Lower leg skin (tissue), 4 donors: ENCODE measurements at places on chromosomes 16 and 17.

- no peak for DNase-seq
Measured at GRCh38 chr16:3754081-3754703, 36.9 kb upstream of the TRAP1 start.

- DNase-seq = no peak
Measured at GRCh38 chr16:23134274-23134673, 15.0 kb downstream of the USP31 start.

GRCh38 chr17:32907583-32907982, 20.4 kb upstream of the TMEM98 start:
- no peak for DNase-seq

DNA sequence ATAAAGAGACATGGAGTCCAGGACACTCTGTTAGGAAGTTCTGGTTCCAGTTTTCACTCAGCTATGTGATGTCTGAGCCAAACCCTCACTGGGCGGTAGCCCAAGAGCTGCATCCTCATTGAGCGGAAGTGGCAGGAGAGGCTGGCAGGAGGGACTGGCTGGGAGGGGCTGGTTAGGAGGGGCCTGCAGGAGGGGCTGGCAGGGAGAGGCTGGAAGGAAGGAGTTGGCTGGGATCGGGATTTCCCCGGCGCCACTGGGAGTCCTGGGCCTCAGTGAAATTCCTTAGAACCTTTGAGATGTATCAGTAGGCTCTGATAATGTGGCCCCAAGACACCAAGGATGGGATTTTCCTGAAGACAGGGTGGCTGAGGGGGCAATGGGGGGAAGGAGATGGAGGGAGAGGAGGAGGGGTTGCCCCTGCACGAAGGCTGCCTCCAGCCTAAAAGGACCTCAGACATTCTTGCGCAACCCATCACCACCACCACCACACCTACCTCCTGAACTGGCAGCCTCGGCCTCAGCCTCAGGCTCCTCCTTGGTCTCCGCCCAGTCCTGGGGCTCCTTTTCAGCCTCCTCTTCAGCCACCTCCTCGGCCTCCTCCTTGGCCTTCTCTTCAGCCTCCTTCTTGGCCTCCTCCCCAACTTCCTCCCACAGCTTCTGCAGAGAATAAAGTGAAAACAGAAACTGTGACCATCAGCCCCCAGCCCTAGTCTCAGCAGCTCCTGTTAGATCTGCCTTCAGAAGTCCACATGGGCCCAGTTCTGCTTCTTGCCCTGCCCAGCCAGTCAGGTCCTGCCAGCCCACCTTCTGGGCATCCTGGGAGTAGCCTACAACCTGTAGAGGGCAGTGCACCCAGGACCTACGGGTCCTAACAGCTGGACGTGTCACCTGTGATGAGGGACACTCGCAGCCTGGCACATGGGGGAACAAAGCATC, 31.7 kb downstream of the CNGB1 start:
- DNase-seq = peak; percentile 93

GRCh38 chr17:38434178-38434665, 6.0 kb downstream of the ARHGAP23 start:
- no peak for DNase-seq

GRCh38 chr16:31242206-31242605, 17.6 kb upstream of the ITGAM start:
- DNase-seq = no peak

- DNase-seq = no peak
Measured at GRCh38 chr17:67026341-67026740, 18.0 kb upstream of the CACNG1 start.

GRCh38 chr16:887846-888245, 82.9 kb downstream of the LMF1 start:
- DNase-seq = no peak

GRCh38 chr17:29116804-29117753, 63.1 kb downstream of the MYO18A start:
- DNase-seq = peak; percentile 58

DNA sequence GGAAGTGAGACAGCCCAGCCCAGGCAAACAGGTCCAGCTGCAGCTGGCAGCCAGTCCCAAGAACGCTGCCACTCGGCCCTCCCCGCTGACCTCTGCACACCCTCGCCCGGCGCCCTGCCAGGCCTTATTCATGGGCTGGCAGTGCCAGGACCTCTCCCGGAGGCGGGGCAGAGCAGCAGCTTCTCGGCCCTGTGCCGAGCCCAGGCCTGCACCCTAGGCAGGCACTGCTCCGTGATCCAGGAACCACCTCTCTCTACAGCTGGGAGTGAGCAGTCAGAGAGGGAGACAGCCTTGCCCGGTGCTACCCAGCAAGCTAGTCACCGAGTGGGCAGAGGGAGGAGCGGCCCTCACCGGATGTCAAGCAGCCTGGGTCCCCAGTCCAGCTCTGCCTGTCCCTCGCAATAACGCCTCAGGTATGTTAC, 79.9 kb upstream of the CBX4 start:
- peak; percentile 93 for DNase-seq

DNA sequence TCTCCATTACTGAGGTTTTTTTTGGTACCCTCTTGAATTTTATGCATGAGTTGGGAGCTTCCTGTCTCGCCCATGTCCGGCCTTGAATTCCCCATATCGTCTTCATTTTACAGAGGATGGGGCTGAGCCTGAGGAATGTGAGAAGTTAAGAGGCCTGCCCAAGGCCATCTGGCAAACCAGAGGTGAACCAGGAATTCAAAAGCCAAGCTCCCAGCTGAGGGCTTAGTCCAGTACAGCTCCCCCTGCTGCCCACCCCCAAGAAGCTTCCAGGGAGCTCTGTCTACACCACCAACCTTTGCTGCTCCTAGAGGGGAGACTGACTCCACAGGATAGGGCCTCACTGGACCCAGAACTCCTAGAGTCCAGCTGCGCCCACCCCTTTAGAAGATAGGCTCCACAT, 20.7 kb upstream of the C16orf78 start:
- no peak for DNase-seq

DNA sequence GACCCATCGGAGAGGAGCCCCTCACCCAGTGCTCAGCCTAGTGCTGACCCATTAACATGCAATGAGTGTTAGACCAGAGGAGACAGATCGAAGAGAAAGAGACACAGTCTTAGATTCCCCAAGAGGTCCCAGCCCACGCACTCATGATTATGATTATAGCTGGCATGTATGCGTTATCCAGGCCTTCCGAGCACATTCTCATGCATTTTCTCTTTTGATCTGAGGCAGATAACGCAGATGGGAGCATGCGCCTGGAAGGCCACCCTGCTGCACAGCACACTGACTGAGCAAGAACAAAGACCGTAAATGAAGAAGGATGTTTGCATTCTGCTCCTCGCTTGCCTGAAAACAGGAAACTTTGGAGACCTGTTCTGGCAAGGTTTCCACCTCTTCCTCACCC, 232.7 kb downstream of the SOX9 start:
- no peak for DNase-seq

DNA sequence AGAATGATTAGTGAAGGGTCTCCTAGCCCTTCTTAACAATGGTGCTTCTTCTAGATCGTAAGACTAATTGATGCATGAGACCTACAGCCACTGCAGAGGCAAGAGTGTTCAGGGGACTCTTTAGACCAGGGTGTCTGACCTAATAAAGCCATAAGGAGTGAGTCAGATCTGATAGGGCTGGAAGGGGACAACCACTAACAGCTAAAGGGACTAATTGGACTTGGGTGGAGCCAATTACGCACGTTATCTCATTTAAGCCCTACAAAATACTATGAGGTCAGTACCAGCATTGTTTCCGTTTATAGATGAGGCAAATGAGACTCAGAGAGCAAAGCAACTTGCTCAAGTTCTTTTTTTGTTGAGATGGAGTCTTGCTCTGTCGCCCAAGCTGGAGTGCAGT, 14.5 kb upstream of the RNF222 start:
- DNase-seq = no peak

- DNase-seq = no peak
Measured at GRCh38 chr17:65774787-65775186, 213.3 kb upstream of the AXIN2 start.

- no peak for DNase-seq
Measured at GRCh38 chr16:11263737-11264136, 5.4 kb downstream of the TNP2 start.

DNA sequence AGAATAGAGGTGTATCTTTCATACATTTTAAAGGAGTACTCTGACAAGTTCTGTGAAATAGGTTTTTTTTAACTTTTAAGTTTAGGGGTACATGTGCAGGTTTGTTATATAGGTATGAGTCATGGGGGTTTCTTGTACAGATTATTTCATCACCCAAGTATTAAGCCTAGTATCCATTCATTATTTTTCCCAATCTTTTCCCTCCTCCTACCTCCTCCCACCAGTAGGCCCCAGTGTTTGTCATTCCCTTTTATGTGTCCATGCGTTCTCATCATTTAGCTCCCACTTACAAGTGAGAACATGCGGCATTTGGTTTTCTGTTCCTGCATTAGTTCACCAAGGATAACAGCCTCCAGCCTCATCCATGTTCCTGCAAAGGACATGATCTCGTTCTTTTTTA, 175.5 kb downstream of the CYB561 start:
- DNase-seq = no peak

DNA sequence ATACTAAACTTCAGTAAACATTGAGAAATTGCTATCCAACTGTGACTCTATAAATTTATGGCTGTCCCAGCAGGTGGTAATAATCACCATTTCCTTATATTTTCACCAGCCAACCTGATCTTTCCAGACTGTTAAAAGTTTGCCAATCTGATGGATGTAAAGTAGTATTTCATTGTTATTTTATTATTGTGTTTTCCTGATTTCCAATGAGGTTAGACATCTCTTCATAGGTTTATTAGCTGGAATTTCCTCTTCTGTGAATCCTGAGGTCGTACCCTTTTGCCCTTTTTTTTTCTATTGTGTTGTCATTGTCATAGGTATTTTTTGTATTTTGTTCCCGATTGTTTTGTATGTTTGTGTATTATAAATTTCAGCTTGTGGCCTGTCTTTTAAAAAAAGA, 31.7 kb downstream of the BMERB1 start:
- DNase-seq = no peak

GRCh38 chr16:49273771-49274170, 7.9 kb downstream of the CBLN1 start:
- DNase-seq = no peak

DNA sequence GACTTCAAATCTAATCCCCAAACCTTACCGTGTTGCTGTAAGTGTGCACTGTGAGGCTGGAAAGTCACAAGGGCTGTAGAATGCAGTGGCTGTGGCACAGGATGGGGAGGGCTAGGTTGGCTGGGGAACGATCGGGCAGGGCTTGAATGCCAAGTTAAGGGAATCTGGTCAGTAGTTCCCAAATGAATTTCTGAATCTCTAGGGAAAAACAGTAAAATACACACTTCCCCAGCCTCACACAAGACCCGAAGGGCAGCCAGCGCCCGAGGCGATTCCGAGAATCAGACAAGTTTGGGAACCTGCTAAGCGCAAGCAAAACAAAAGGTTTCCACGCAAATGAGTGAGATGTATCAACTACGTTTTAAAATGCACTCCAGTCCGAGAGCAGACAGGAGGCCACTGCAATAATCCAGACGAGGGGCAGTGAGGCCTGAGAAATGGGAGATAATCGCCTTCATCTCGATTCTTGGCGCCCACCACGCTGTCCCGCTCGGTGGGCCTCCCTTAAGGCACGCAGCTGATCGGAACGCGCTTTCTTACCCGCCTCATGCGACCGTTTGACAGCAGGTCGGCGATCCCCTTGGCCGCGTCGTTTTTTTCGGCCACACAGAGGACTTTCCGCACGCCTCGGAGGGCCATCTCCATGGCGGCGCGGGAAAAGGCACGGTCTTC, 599 bp downstream of the TOP3A start:
- no peak for DNase-seq

DNA sequence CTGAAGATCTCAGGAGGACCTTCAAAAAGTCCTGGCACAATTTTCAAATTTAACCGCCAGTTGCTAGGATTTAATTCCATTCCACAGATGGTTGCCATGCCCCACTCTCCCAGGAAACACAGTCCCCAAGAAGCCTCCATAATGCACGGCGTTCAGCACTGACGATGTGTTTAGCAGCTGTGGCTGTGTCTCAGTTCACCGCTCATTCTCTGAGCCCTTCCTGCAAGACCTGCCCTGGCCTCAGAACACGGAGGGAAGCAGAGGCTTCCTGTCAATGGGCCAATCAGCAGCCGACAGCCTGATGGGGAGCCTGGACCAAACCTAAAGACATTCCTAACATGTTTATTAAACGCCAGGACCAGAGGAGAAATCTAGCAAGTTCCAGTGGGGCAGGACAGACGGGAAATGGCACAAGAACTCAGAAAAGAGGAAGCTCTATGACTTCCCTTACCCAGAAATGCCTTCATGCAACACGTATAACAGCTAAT, 4.9 kb downstream of the MYLK3 start:
- peak; percentile 70 for DNase-seq

- DNase-seq = peak; percentile 97
Measured at GRCh38 chr16:2467528-2468232, 3.4 kb upstream of the NTN3 start.

DNA sequence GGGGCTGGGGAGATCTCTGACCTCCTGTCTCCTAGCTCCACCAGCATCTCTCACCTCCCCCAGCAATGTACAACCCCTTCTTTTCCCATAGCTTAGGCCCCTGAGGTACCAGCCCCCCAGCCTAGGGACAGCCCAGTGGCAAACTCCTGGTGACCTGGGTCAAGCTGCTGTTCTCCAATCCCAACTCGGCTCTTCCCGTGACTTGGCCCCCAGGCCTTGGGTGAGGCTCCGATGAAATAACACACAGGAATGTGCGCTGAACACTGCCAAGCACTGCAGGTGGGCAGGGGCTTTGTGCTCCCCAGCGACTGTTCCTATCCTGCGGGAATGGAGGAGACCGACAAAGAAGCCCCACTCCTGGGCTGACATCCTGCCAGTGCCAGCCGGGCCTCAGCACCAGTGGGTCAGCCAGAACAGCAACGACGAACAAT, 63.7 kb upstream of the AMZ2 start:
- peak; percentile 81 for DNase-seq

DNA sequence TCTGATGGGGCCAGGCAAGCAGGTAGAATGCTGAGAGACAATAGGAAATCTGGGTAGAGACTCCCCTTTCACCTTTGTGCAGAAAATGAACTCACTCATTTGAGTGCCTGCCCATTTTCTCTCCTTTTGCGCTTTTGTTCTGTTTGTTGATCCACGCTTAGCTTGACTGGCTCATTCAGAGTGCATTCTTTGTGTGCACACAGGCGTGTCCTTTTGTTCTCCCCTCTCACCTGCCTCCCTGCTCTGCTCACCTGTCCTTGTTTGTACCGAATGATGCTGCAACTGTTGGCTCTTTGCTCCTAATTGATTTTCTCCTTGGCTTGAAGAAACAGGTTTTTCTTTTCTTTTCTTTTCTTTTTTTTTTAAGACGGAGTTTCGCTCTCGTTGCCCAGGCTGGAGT, 15.8 kb downstream of the PGS1 start:
- no peak for DNase-seq

DNA sequence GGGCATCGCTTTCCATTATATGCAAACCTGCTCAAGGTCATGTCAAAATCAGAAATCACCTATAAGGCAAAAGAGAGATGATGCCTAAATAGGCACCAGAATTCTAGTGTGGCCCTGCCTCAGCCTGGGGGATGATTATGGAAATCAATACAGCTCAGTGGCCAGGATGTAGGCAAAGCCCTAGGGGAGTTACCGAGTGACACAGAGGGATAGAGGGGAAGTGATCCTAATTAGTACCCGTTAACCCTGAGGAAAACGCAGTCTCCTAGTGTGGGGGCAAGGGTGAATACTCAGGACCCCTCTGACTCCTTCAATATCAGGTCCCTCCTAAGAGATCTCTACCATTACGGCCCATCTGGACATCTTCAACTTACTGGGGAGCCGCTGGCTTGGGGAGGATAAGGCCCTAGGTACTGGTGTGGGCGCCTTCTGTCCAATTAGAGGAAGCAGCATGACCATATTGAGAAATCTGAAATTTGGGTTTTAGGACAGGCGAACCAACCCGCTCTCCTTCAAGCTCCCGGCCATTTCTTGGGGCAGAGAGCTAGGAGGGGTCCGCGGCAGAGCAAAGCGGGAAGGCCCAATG, 725 bp downstream of the NT5C3B start:
- DNase-seq = no peak

- peak; percentile 56 for DNase-seq
Measured at GRCh38 chr16:57690782-57691471, 3.7 kb upstream of the DRC7 start.
